ENCODE measurements at places on chromosomes 3 and 15.

DNA sequence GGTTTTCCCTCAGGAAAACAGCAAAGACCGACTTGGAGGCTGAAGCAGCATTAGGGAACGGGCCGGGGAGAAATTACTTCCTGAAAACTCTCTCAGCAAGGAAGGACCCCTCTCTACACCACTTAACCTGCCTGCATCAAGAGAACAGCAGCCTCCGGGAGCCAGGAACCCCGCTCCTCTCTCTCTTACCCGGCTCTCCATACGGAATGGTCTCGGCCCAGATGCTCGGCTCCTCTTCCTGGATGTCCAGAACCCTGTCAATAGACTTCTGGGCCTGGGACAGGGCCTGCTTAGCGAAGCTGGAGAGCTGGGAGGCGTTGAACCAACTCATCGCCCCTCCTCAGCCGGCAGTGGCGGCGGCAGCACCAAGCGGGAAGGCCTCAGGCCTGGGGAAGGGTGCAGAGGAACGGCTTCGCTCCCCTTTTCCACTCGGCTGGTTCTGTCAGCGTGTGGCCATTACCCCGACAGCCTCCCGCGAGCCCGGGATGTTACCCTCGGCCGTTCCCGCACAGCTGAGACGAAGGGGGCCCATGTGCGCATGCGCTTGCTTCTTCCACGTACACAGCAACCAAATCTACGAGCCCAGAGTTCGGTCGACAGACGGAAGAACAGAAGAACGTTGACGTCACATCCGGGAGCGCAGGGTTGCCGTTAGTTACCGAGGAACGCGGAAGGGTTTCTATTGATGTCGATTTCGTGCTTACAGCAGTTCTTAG is at the start of gene TMF1:
Gene TMF1, minus strand, starts transcription at position 578 of the 716 bp plus-strand sequence. Its CDS starts 247 bp downstream, at position 331.
- DNase-seq = peak; percentile 98

- DNase-seq = no peak
Measured at GRCh38 chr3:83002869-83003445, 1241.5 kb upstream of the GBE1 start.

GRCh38 chr3:175495331-175495730 is 636.2 kb downstream of the NAALADL2 start:
- DNase-seq = no peak

DNA sequence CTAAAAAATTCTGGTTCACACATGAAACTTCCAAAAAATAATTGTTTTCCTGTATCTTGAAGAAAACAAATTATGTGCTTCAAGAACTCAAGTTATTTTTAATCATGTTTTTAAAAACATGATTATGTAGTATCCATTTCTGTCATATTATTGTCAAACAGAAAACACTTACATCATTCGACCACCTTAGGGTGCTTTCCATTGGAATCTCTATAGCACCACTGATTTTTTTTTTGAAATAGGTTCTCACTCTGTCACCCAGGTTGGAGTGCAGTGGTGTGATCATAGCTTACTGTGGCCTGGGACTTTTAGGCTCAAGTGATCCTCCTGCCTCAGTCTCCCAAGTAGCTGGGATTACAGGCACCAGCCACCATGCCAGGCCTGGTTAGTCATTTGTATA is 457.3 kb downstream of the SI start:
- no peak for DNase-seq

DNA sequence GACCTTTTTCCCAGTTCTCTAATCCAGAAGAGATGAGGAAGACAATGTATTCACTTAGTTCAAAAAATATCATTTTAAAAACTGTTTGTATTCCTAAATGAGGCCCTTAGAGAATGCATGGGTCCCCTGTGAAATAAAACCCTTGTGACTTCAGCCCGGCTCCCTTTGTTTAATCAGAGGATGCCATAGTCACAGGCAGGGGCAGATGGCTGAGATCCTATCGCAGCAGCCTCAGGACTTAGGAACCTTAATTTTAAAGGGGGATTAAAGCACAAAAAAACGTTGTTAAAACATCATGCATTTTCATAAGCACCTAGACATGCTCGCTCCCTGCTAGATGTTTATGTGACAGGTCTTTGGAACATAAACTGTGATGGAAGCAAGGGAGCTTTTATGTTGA is 176.6 kb downstream of the IL20RB start:
- no peak for DNase-seq

DNA sequence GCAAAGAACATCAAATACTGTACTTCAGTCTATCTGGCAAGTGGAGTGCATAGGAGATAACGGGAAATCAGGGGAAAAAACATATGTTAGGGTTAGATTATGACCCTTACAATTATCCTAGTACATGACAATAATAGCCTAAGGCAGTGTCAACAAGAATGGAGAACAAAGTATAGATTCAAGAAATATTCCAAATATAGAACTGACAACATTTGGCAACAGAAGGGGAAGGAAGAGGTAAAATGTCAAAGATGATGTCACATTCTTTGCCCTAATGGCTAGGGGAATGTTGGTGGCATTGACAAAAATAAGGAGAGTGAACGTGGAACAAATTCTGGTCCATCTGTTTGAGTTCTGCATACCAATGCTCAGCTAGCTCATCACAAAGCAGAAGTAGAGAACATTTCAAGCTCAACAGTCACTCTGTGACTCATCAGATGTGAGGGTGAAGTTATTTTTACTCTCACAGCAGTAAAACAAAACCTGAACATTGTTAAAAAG is 15.5 kb upstream of the ATP8B4 start:
- no peak for DNase-seq

- no peak for DNase-seq
Measured at GRCh38 chr15:66707310-66708082, 5.5 kb downstream of the SMAD6 start.

DNA sequence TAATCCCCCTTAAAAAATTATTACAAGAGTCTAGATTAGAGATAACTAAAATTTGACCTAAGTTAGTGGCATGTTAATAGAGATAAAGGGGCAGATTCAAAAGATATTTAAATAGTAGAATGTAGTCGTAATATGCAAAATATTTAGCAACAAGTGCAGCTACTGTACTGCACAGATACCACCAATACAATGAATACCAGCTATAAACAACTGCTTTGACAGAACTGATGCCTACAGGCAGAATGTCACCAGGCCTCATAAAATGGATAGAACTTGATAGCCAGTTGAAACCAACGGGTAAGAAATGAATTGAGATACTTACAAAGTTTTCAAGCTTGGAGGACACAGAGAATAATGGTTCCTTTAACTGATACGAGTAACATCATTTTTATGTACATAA is 249.3 kb upstream of the VEPH1 start:
- DNase-seq = no peak

DNA sequence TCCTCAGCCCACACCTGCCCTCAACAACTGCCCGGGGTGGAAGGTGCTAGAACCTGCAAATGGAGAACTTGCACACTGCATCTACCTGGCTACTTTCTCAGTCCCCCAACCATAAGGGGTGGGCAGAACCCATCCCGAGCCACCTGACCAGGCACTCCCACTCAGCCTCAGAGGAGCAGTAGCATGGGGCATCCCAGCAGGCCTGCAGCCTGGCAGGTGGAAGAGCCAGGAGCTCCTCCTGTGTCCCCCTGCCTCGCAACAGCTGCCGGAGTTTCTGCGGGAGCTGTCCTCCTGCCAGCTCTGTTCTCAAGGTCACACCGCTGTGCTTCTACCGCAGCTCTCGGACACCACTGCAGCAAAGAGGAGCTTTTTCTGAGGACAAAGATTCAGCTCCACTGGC is 27.5 kb downstream of the RAB6B start:
- DNase-seq = peak; percentile 53
